ENCODE measurements at places on chromosomes 3 and 15. TPM values are rescaled to one million over a fixed set of nuclear protein-coding genes. Genes with fewer than 3 reads are reported as not detected.
A peak's percentile ranks its signal among the peaks of the same experiment; 100 is the strongest.

- peaks cover 12% of the 10 kb centered on the region for H3K4me1 ChIP-seq
- DNase-seq, result peak; percentile 75
- H3K27ac ChIP-seq, result no peak overlapping the region
- no peaks in the 10 kb centered on the region for H3K36me3 ChIP-seq
- H3K27me3 ChIP-seq, result no peaks in the 10 kb centered on the region
Measured at GRCh38 chr15:40344631-40345120, 3.9 kb upstream of the CCDC9B start.

- H3K36me3 ChIP-seq, result no peaks in the 10 kb centered on the region
- no peak overlapping the region for H3K4me3 ChIP-seq
- no peak overlapping the region for H3K27ac ChIP-seq
Measured at GRCh38 chr15:77002436-77002835, 7.5 kb downstream of the PSTPIP1 start.

- no peaks in the 10 kb centered on the region for H3K27me3 ChIP-seq
- DNase-seq, result no peak
- H3K4me3 ChIP-seq, result no peak within 1 kb of the TSS
- H3K36me3 ChIP-seq, result no peaks in the 10 kb centered on the region
Measured at GRCh38 chr15:83284559-83285283, at the start of gene BNC1. BNC1 (minus strand) TSS chr15:83284664; CDS start chr15:83284628, 36 bp downstream.

SKOR1 gene
- 1.0 TPM for total RNA-seq

All from ovary (tissue), 10 donors.